Activated B cell treated with CpG ODN at 0.5 μM for 24 hours (primary cell): ENCODE measurements at places on chromosomes 2 and 18.

DNA sequence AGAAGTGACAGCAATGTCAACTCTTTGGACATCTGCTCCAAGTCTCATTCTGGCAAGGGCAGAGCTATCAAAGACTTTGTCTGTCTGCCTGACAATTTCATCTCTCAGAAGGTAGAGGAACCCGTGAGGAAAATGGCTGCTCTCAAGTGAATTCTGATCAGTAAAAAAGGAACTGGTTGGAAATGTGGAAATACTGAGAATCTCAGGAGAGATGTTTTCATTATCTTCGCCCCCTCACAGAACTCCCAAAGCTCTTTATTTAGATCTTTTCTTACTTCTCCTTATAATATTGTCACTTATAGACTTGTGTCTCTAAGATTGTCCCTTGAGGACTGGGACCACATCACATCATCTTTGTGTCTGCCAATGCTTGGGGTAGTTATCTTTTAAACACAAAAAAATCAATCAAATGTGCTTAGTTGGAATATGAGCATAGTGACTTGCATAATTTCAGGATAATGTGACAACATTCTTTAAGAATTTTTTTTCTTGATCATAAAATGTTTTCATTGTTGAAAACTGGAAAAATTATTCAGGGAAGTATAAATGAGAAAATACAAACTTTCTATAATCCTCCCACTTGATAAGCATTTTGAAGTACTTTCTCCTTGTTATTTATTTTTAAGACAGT lies 68.2 kb upstream of the ITGB6 start:
- DNase-seq = no peak

DNA sequence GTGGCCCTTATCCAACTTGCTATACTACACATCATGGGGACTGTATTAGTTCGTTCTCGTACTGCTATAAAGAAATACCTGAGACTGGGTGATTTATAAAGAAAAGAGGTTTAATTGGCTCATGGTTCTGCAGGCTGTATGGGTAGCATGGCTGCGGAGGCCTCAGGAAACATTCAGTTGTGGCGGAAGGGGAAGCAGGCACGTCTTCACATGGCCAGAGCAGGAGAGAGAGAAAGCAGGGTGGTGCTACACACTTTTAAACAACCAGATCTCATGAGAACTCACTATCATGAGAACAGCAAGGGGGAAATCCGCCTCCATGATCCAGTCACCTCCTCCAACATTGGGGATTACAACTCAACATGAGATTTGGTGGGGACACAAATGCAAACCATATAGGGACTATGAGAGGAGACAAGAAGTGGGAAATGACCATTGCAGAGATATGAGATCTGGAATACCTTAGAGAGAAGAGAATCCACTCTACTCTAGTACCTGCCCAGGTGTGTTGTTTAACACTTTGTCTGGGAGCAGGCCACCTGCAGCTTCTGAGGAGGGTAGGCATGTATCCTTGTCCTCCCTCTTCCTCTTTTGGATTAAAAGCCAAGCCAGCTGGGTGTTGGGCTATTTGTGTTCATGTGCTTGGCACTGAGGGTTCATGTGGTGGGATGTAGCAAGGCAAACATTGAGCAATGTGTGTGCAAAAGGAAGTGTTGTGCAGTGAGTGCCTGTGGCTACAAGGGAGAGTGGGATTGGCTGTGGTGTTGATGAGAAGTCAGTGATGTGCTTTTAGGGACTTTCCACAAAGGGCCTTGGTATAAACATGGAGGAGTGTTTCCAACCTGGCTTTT lies 22.8 kb downstream of the TTLL4 start:
- no peak for DNase-seq

- DNase-seq = no peak
Measured at GRCh38 chr18:76046221-76046620, 448.8 kb downstream of the ZNF516 start.

GRCh38 chr2:65710779-65711295 lies 278.4 kb upstream of the SPRED2 start:
- DNase-seq = no peak

DNA sequence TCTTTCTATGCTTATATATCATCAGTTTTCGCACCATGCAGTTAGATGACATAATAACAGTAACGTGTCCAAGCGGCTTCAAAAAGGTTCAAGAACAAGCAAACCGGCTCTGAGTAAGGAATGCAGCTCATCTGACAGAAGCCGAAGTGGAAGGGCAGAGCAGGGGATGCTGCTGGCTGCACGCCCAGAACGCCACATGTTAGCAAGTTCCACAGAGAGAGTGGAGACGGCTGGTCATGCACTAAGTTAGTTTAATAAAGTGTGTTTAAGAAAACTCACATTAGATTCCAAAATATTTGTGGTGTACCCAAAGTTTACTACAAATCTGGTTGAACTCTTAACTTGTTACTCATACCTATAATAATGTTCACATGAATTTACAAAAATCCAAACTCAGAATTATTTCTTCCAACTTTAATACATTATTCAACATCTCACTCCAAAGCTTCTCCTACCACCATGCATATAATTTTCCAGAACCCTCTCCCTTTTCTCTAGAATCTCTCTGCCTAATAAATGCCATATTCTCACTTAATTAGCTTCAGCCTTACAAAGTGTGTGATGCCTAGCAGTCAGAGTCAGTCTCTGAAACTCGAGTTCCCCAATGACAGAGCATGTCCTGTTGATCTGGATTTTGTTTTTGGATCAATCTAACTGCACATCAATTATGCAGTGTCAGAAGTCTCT lies 170.0 kb downstream of the DNAH7 start:
- no peak for DNase-seq

GRCh38 chr2:233416199-233416598 lies 61.9 kb downstream of the DGKD start:
- DNase-seq = no peak

- DNase-seq = no peak
Measured at GRCh38 chr2:27282892-27283291, 663 bp downstream of the TRIM54 start.

GRCh38 chr2:152499896-152500735 lies 165.1 kb downstream of the FMNL2 start:
- no peak for DNase-seq
